ENCODE measurements at places on chromosomes 7 and 10. TPM values are rescaled to one million over a fixed set of nuclear protein-coding genes. Genes with fewer than 3 reads are reported as not detected.

Gene HOXA10
- total RNA-seq = not detected

Gene NRF1
- 26.4 TPM for total RNA-seq

Gene EPHA1
- total RNA-seq = 0.47 TPM

Gene NEURL1
- 2.2 TPM for total RNA-seq

Gene ATG9B
- 2.3 TPM for total RNA-seq

Gene TAC1
- not detected for total RNA-seq

GRCh38 chr7:44068054-44068453 lies 2.7 kb upstream of the PGAM2 start:
- no peaks in the 10 kb centered on the region for H3K36me3 ChIP-seq
- no peak overlapping the region for H3K4me3 ChIP-seq
- no peak for DNase-seq
- H3K4me1 ChIP-seq = peaks cover 10% of the 10 kb centered on the region
- no peak overlapping the region for H3K27ac ChIP-seq

- H3K36me3 ChIP-seq = no peaks in the 10 kb centered on the region
- no peaks in the 10 kb centered on the region for H3K27me3 ChIP-seq
Observed at GRCh38 chr7:52940481-52940880, 95.0 kb upstream of the POM121L12 start.

- DNase-seq = no peak
- no peak overlapping the region for H3K27ac ChIP-seq
- H3K4me3 ChIP-seq = no peak overlapping the region
- no peaks in the 10 kb centered on the region for H3K36me3 ChIP-seq
- H3K27me3 ChIP-seq = no peaks in the 10 kb centered on the region
Observed at GRCh38 chr10:49735848-49736563, 26.1 kb downstream of the OGDHL start.

DNA sequence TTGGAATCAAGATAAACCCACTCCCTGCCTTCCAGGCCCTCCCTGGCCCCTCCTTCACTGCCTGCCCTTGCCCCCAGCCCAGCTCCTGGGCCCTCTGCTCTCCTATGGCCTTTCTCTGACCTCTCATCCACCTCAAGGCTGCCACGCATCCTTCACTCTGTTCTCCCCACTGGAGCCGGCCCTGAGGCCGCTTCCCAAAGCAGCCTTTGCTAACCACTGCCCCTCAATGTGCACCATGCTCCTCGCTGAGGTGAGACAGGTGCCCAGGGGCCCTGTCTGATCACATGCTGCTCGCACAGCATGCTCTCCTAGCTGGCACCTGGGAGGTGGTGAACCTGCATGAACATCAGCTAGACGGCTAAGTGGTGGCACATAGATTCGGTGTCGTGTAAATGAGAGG lies 138.5 kb upstream of the RET start:
- peaks cover 2% of the 10 kb centered on the region for H3K4me1 ChIP-seq
- no peak overlapping the region for H3K27ac ChIP-seq
- peak; percentile 35 for DNase-seq

DNA sequence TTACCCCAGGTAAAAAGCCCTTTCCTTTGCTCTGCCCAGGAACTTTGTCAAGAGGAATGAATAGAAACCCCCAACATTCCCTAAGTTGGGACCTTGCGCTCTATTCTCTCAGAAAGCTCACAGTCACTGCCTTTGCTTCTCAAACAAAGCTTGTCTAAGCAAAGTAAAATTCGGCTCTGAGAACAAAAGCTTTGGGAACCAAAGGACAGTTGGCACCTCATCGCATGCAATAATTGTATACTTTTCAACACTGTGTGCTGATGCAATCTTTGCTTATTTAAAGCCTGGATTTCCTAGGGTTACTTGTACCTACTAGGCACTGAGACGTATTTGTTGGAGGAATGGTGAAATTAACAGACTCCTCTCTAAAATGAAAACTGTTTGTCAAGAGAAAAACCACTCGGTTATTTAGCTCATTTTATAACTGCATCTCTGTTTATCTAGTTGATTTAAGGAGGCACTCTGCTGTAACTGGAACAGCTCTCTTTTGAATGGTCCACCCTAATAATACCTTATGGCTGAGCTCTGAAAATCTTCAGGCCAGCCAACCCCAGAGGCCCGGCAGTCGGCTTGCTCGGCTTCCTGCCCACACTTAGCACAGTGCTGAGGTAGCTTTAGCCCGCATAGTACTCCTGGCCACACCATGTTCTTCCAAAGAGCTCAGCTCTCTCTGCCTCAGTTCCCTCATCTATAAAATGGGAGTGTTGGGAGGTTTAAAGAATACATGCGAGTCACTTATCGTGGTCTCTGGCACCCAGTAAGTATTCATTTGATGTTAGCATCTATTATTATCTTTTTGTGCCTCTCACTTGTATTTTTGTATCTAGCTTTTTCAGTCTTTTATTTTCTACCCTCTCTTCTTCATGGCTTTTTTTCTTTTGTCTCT lies 80.2 kb upstream of the PRR15 start:
- no peaks in the 10 kb centered on the region for H3K27me3 ChIP-seq
- no peak for DNase-seq
- no peaks in the 10 kb centered on the region for H3K36me3 ChIP-seq
- H3K4me3 ChIP-seq = no peak overlapping the region
- no peak overlapping the region for H3K27ac ChIP-seq

- no peak overlapping the region for H3K4me3 ChIP-seq
- peaks cover 40% of the 10 kb centered on the region for H3K27me3 ChIP-seq
- peaks cover 4% of the 10 kb centered on the region for H3K4me1 ChIP-seq
- H3K27ac ChIP-seq = no peak overlapping the region
- peaks cover 1% of the 10 kb centered on the region for H3K36me3 ChIP-seq
- DNase-seq = no peak
Observed at GRCh38 chr7:13982940-13983677, 6.4 kb downstream of the ETV1 start.

DNA sequence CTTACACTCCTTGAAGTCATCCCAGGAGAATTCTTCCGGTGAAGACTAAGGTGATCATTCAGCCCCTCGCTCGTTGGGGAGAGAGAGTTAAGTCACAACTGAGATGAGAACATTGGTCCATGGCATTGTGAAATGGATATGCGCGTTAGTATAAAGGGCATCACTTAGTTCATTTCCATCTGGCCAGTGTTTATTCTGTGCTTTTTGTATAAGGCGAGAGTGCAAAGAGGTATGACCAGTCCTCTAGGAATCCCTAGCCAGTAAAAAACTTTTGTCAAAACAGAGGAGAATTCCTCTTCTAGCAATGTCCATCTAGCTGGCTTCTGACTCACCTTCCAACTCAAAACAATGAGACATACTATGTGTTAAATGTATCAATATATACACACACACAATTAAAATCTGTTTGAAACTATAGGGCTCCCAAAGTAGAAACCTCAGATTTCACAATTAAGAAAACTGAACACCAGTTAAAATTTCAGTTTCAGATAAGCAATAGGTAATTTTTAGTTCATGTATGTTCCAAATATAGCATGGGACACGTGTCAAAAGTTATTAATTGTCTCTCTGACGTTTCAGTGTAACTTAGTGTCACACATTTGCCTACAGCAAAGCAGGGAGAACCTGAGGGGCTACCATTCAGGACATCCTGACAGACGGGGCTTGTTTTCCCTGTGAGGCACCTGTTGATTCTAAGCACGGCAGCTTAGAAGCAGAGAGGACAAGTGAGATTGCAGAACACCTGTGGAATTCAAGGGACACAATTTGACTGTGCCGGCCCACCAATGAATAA lies 158.9 kb downstream of the KLF6 start:
- H3K4me1 ChIP-seq = peaks cover 17% of the 10 kb centered on the region
- H3K27ac ChIP-seq = no peak overlapping the region
- no peak for DNase-seq
- H3K36me3 ChIP-seq = peaks cover 2% of the 10 kb centered on the region
- H3K4me3 ChIP-seq = no peak overlapping the region
- peaks cover 7% of the 10 kb centered on the region for H3K27me3 ChIP-seq
